Iris pigment epithelial cell (primary cell): ENCODE measurements at places on chromosomes 12 and 14.

DNA sequence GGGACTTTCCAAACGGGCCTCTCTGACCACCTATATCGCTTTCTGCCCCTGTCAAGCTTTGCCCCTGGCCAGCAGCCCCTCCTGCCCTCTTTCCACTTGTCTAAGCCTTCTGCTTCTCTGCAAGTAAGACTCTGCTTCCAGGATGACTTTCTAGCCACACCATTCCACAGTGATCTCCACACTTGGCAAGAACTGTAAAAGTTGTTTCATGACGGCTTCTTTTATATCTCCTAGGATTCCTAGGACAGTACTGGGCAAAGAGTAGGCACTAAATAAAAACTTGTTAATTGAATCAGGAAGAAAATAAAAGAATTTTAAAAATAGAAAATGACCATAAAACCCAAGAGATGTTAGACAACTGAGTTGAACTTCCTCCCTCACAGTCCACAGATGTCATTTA, 1.8 kb upstream of the PTPN21 start:
- DNase-seq: peak; percentile 8

GRCh38 chr14:40296821-40297220, 864.6 kb upstream of the FBXO33 start:
- no peak for DNase-seq

GRCh38 chr12:3116106-3116844, 39.1 kb downstream of the TSPAN9 start:
- DNase-seq: no peak

DNA sequence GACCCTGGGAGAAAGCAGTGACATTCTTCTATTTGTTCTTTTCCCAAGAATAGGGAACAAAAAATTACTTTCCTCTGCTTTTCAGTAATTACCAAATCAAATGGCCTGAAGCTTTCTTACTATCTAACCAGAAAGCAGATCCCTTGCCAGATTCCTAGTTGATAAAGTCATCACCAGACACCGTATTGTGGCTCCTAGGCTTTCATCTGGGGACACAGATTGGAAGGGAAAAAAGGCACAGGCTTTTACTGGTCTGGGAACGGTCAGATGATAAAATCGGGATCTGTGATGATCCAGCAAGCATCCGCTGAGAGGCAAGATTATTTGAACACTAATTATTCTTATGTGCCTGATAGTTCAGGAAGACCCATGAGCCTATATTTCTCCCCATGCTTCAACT, 79.1 kb upstream of the BCL2L14 start:
- DNase-seq: peak; percentile 11

DNA sequence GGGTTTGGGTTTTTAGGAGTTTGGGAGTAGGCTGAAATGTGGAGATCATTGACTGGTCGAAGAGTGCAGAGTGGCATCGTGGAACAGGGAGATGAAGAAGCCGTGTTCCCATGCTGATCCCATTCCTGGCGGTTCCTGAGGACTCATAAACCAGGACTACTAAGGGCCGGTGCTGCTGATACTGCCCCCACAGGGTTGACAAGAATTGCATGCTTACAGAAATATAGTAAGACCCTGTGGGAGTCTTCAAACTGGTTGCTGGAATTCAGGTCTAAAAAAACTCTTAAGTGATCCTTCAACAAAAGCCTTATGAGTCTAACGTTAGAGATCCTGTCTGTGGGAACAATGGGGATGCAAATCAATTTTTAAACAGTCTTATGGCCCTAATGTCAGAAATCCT, 64.0 kb upstream of the ARHGAP5 start:
- DNase-seq: no peak

DNA sequence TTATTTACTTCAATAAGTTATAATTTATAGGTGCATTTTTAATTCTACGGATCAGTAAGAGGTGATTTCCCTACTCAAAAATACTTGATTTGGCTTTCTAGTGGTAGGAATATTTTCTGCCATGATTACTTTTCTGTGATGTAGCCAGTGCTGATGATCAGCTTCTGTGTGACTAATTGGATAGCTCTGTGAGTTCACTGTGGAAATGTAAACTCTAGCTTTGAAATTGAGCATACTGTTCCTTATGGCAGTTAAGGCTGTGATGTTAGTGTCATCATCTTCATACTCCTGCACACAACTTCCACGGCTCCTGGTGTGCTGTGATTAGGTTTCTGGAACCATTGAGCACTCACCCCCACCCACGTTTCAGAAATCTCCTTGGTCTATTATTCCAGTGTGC, 48.2 kb downstream of the PLEKHA5 start:
- DNase-seq: peak; percentile 65

- peak; percentile 100 for DNase-seq
These were observed at the start of the genes CEP290 and TMTC3 for GRCh38 chr12:88141774-88142609. TSS of gene CEP290 (minus strand) at chr12:88142088. CDS start at chr12:88141307, 781 bp downstream. TSS of gene TMTC3 (plus strand) at chr12:88142307. CDS start at chr12:88148316, 6,009 bp downstream.

GRCh38 chr14:20857630-20858261, 33.4 kb upstream of the RNASE3 start:
- peak; percentile 36 for DNase-seq

DNA sequence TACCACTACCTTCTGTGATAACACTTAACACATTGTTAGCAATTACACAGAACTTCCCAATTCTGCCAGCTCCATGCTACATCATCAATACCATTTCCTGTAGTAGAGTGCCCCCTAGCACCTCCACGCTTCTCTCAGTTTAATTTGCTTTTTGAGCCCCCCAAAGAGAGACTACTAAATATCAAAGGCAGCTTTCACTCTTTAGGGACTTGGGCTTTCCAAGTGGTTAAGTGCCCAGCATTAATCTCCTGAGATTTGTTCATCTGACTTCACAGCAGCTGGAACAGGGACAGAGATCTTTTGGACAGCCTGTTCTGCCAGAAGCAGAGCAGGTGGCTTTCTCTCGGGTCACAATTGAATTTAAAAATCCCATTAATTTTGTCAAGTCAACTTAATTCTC, 954.9 kb downstream of the DIO2 start:
- DNase-seq: no peak

- peak; percentile 44 for DNase-seq
These were observed at the start of gene RILPL1 for GRCh38 chr12:123533672-123534643. TSS of gene RILPL1 (minus strand) at chr12:123533719. CDS start at chr12:123533482, 237 bp downstream.

GRCh38 chr12:128131955-128132354, 135.0 kb upstream of the TMEM132C start:
- no peak for DNase-seq
